C1 segment of cervical spinal cord (tissue), 14 donors: ENCODE measurements at places on chromosomes 6 and 20.

DNA sequence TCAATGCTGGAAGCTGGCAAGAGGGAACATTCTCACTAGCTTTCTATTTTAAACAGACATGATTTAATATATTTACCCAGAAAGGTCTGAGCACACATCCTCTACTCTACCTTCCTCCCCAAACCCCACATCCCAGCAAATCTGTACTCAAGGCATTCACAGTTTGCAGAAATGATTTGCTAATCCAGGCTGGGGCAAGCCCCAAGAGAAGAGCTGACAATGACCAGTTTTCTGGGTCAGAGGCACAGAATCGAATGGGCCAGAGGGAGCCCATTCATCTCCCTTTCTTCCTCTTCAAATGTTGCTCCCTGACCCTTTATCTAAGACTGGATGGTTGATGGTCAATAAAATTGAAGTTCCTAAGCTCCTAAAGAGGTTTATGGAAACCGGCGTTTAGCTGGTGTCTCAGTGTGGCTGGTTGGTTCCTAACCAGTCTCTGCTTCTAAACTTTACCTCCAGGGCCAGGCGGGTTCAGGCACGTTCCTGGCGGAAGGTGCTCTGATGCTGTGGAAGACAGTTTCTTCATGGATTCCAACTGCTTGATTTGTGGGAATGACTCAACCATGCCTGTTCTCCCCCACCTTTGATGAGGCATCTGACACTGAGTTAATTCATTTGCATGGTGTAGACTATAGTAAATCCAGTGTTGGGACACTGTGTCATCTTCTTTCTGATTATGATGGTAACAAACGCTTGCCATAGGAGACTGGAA is 96.4 kb upstream of the IYD start:
- DNase-seq, result no peak

DNA sequence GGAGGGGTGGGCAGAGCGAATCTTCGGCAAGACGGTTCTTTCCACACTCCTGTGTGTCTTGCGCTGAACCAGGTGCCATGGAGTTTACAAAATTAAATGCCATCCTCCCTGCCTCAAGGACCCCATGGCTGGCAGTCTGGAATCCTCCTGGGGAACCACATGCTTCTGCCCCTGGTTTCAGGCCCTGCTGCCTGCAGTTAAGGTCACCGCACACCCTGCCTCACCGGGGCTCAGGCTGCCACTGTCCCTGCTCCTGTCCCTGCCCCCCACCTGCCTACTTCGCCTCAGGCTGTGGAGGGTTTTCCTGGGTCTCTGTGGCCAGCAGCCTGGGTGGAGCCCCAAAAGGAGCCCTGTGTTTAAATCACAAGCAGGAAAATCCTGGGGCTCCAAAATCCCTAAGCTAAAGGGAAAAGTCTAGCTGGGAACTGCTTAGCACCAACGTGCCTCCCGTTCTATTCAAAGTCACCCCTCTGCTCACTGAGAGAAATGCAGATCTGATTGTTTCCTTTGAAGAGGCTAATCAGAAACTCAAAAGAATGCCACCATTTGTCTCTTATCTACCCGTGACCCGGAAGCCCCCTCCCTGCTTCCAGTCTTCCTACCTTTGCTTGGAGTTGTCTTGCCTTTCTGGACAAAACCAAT is 10.6 kb upstream of the TTLL2 start:
- no peak for DNase-seq

GRCh38 chr20:39298121-39298520 is 336.0 kb downstream of the DHX35 start:
- DNase-seq, result peak; percentile 51

- no peak for DNase-seq
These were observed 1.4 kb downstream of the SPO11 start for GRCh38 chr20:57330998-57331397.

GRCh38 chr6:72287801-72288200 is 334.1 kb upstream of the KCNQ5 start:
- DNase-seq, result no peak

DNA sequence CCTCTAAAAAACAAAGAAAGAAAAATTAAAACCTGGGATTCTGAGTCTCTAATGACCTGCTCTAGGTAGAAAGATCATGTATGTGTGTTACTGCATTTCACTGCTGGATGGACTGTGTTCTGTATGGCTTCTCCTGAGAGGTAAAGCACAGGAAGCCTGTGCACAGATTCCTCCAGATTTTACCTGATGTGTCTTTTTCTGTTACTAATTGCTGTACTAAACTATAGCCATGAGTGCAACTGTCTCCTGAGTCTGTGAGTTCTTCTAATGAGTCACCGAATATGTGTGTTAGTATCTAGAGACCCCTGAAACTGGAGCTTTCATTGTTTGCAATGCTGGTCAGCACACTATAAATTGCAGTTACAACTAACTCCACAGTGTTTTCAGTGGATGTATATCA is 270.8 kb downstream of the CDKAL1 start:
- no peak for DNase-seq

GRCh38 chr20:59939879-59940128 is 301 bp downstream of the PPP1R3D start:
- no peak for DNase-seq

DNA sequence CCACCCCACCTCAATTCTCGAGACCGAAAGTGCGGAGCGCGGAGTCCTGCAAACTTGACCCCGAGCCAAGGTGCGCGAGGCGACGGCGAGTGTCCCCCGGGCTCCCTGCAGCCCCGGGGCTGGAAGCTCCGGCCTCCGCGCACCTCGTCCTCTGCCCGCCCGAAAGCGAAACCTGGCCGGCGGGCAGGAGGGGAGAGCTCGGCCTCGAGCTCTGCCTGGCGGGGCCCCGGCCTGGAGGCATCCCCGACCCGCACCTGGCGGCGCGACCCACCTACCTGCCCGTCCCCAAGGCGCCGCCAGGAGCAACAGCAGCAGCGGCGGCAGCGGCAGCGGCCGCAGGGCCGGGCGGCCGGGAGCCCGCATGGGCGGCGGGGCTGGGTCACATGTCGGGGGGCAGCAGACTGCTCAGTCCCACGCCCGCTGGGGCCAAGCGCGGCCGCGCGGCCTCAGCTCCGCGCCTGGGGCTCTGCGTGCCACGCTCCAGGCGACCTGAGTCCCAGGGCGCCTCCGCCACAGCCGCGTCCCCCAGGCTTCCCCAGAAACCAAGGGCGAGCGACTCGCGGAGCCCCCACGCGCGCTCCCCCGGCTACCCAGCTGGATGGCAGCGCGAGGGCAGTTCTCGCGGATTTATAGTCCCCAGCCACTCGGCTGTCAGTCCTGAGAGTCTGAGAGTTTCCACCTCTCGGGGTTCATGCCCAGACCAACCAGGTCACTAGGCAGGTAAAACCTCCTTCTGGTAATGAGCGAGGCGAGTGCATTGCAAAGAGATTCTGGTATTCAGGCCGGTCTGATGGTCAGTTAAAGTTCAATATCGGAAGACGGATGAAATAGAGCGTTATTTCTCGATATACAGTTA is at the start of gene IL20RA:
Gene IL20RA (minus strand): TSS at position 600 of the 856 bp plus-strand sequence. CDS start 237 bp downstream, at position 363.
- no peak for DNase-seq

- DNase-seq, result no peak
These were observed 120.7 kb downstream of the ZFAND3 start for GRCh38 chr6:37940074-37940847.

- DNase-seq, result no peak
These were observed 67.5 kb downstream of the KCNQ5 start for GRCh38 chr6:72689107-72689954.

- DNase-seq, result no peak
These were observed 25.1 kb upstream of the RPP40 start for GRCh38 chr6:5028921-5029320.

GRCh38 chr6:150890346-150890745 is 24.8 kb downstream of the MTHFD1L start:
- no peak for DNase-seq

GRCh38 chr20:55097621-55098020 is 622.2 kb downstream of the DOK5 start:
- no peak for DNase-seq

- no peak for DNase-seq
These were observed 168.0 kb upstream of the RNF24 start for GRCh38 chr20:4183361-4183760.

GRCh38 chr6:82882363-82883023 is 183.1 kb downstream of the UBE3D start:
- no peak for DNase-seq

DNA sequence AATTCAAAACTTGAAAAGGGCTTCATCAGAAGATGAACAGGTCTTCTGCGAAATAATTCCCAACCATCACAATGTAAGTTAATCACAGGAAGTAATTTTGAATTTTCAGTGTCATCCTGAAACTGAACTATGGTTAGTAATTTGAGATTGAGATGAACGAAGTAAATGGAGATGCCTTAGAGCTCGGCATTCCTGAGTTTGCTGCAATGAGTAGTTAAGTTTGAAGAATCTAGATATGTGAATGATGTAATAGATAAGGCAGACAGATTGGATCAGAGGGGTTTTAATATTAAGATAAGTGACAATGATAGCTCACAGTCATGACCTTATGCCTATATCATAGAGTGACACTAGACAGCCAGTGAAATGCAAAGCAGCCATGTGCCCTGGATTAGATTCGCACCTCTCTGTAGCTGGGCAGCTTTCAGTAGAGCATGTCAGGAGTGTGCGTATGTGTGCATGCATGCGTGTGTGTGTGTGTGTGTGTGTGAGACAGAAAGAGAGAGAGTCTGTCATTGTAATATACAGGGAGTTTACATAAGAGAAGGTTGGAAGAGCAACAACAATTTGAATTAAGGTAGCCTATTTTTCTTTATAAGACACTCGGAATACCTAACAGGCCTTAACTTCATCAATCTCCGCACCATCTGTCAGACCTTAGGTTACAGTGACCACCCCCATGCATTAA is 233.0 kb downstream of the GMPR start:
- DNase-seq, result no peak

- no peak for DNase-seq
These were observed 98.3 kb downstream of the SIM1 start for GRCh38 chr6:100366419-100366818.

GRCh38 chr6:110681543-110682459 is 133.5 kb downstream of the CDK19 start:
- no peak for DNase-seq

GRCh38 chr20:38395165-38395564 is 40.0 kb downstream of the SNHG17 start:
- no peak for DNase-seq

DNA sequence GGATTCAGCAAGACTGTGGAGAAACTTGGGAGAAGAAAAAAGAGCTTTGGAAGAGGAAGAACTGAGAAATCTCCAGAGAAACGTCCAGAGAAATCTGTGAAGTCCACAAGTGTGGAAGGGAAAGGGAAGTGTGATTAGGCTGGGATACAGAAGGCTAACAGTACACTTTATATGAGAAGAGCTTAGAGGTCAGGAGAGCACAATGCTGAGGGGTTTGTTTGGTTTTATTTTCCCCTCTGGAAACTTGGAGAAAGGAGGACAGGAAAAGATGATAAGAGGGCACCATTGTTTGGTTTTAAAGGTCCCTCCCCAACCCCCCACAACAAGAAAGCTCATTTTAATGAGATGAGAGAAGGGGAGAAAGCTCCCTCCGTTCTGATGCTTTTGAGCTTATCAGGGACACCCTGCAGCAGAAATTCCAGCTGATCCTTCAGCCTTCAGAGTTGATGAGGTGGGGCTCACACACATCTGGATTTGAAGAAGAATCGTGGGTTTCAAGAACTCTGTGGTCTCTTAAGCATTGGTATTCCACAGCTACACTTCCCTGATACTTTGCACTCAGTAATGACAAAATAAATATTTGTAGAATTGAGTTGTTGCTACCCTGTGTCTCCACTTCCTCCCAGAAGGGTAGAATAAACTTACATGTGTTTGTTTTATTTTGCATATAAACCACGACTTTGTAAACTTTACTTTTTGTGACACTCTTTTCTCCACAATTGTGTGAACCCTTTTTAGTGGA is 1.9 kb downstream of the NT5E start:
- DNase-seq, result no peak

GRCh38 chr6:39714802-39715201 is 10.4 kb downstream of the KIF6 start:
- DNase-seq, result no peak

GRCh38 chr20:63873477-63873971 is 8.5 kb downstream of the TPD52L2 start:
- DNase-seq, result no peak

- DNase-seq, result no peak
These were observed 1.1 kb upstream of the DACT2 start for GRCh38 chr6:168320634-168321033.

- DNase-seq, result no peak
These were observed 71.3 kb downstream of the ATRN start for GRCh38 chr20:3541887-3542721.

DNA sequence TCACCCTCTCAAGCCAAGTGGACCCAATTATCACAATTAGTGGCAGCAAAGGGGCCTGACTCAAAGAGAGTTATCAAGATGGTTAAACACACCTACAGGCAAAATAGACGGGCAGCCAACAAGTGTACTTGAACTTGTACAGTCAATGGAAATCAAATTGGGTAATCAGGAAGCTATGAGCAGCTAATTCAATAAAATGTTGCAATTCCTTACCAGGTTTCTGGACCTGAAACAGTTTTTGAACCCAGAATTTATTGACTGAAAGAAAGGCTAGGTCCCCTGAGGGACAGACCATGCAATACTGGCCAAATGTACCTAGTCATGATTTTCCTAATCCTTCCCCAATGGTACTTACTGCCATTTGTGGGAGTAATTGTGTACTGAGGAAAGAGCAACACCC is 679.8 kb downstream of the EPM2A start:
- no peak for DNase-seq

DNA sequence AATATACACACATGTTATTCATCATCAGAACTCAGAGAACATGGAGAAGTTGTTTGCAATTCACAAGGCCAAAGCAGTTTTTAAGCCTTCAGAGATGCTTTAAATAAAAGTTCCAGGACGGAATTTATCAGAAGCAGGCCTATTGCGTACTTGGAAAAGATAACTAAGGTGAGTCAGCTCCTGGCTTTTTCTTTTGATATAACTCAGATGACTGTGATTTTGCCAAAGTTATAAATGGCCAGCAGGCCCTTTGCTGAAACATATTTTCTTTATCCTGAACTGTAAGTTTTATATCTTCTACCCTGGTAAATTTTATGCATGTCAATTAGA is 55.0 kb upstream of the PLCB1 start:
- DNase-seq, result no peak

- DNase-seq, result no peak
These were observed 485.3 kb upstream of the BTBD3 start for GRCh38 chr20:11432407-11432806.

- no peak for DNase-seq
These were observed 28.6 kb upstream of the YWHAB start for GRCh38 chr20:44856856-44857448.

GRCh38 chr6:163507965-163508364 is 93.4 kb downstream of the QKI start:
- DNase-seq, result no peak

- DNase-seq, result no peak
These were observed 313.1 kb downstream of the LRFN2 start for GRCh38 chr6:40274058-40274457.

- DNase-seq, result no peak
These were observed 7.1 kb downstream of the SPATA2 start for GRCh38 chr20:49908258-49908565.

GRCh38 chr20:62522748-62523396 is 47.1 kb upstream of the GATA5 start:
- DNase-seq, result no peak
